Activated T-cell treated with anti-CD3 and anti-CD28 coated beads, Interleukin-2, amount 50 U/mL, for 72 hours (primary cell): ENCODE measurements at places on chromosomes 5 and 9. TPM values are rescaled to one million over a fixed set of nuclear protein-coding genes. Genes with fewer than 3 reads are reported as not detected.

GRCh38 chr5:18740301-18740700 is 1106.0 kb downstream of the TAF11L14 start:
- DNase-seq: no peak

GRCh38 chr9:25427898-25428297 is 250.3 kb downstream of the TUSC1 start:
- no peak for DNase-seq

GRCh38 chr5:178165581-178165980 is 11.9 kb upstream of the NHP2 start:
- DNase-seq: no peak

DNA sequence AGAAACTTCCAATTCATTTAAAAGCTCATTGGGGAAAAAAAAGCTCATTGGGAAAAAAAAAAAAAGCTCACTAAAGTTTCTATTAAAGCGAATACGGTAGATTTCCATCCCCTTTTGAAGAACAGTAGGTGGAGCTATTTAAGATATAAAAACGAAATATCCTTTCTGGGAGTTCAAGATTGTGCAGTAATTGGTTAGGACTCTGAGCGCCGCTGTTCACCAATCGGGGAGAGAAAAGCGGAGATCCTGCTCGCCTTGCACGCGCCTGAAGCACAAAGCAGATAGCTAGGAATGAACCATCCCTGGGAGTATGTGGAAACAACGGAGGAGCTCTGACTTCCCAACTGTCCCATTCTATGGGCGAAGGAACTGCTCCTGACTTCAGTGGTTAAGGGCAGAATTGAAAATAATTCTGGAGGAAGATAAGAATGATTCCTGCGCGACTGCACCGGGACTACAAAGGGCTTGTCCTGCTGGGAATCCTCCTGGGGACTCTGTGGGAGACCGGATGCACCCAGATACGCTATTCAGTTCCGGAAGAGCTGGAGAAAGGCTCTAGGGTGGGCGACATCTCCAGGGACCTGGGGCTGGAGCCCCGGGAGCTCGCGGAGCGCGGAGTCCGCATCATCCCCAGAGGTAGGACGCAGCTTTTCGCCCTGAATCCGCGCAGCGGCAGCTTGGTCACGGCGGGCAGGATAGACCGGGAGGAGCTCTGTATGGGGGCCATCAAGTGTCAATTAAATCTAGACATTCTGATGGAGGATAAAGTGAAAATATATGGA is at the start of gene PCDHGA12:
TSS of gene PCDHGA12 (plus strand) at position 176 of the 782 bp plus-strand sequence. CDS start at position 429, 253 bp downstream.
- DNase-seq: no peak

Gene BAAT
- 0.19 TPM for total RNA-seq
